GM04503 (cell line): ENCODE measurements at places on chromosomes 13 and 19.

- no peak for DNase-seq
Measured at GRCh38 chr19:18424122-18424889, 5.1 kb downstream of the SSBP4 start.

DNA sequence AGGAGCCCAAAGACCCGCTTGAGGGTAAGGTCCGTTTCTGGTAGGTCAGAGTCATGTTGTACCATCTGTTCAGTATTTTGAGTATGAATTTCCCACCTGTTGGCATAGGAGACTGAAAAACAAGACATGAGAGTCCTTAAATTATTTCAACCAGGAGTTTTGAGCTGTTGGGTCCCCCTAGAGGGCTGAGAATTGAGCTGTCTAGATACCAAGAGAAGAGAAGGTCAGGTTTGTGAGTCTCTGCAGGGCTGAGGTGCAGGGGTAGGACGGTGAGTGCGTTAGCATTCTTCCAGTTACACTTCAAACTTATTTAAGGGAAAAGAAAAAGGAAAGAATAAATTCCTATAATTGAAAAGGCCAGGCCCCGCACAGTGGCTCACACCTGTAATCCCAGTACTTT, 5.0 kb downstream of the CBLC start:
- DNase-seq: no peak

DNA sequence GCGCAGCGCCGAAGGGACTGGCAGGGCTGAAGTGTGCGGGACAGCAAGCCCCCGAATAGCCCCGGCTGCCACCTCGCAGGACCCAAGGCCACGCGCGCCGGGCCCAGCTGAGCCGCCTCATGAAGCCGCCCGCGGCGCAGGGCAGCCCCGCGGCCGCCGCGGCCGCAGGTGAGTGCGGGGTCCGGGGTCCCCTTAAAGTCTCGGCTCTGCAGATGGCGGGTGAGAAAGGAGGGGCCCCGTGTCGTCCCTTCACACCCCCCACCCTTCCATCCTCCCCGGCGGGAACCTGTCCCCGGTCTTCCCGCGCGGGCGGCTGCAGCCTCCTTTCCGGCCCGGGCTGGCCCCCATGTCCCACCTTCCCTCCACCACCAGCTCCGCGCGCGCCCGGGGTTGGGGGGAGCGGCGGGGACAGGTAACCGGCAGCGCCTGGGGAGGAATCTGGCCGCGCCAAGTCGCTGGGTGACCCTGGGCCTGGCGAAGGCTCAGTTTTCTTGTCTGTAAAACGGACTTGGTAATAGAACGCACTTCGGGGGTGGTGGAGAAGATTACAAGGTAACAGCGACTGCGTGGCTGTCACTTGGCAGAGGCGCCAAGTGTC, 338 bp downstream of the RGCC start:
- no peak for DNase-seq

DNA sequence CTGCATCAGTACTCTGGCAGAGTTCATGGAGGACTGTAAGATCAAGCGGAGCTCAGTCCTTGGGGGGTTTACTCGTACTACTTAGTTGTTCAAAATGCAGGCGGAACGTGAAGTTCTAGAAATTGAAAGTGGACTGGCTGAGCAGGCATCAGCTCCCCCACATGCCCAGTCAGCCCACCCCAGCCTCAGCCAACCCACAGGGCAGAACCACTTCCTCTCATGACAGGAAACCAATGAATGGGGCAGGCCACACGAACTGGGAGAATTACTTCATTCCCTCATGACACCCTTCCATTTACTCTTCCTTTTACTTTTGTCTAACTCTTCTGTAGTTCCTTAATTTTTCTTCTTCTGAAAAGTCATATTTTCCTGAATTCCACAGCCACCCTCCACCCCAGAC, 71.9 kb downstream of the FLT1 start:
- no peak for DNase-seq

DNA sequence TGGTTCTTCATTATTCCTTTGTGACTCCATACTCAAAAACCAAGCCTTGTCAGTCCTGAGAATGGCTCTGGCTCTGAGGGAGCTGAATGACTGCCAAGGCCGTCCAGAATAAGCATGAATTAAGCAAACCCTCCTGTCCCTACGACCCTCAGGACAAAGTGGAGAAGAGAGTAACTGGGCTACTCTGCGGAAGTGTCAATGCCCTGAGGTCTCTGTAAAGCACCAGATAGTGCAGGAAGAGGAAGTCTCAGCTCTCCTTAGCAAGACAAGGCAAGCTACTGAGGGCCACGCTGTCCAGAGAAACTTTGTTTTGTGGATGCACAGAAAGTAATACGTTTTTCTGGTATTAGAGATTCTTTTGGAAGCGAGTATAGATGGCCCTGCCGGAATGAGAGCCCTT, 94.1 kb downstream of the RNASEH2B start:
- DNase-seq: no peak

DNA sequence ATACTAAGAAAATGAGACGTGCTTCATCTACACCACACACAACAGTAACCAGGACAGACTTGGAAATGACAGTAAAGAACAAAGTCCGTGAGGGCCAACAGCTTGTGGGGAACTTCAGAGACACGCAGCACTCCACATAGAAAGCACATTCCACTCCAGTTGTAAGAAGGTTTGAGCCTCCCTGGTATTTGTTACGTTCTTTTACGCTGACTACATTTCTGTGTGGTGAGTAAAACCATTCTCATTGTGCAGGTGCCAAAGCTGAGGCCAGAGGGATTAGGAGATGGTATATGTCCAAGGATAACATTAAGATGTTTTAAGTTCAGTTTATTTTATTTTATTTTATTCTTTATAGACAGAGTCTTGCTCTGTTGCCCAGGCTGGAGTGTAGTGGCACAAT, 1189.9 kb downstream of the UQCRFS1 start:
- peak; percentile 22 for DNase-seq

DNA sequence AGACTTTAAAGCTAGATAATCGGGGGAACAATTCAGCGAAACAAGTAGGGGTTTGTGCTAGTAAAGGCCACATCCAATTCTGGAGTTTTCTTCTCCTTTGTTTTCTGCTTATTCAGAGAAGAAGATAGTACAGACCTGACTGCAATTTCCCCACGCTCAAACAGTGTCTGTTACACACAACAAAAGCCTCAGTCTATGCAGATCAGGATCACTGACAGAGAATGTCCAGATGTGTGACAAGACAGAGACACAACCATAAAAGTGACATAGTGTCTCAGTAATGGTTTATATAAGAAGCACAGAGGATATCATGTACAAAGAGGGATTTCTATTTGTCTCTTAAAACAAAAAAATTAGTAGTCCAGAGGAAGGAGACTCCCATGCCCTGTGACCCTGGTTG, 70.7 kb upstream of the GTF3A start:
- DNase-seq: no peak

- peak; percentile 77 for DNase-seq
Measured at GRCh38 chr13:106376401-106377112, 158.9 kb downstream of the EFNB2 start.

GRCh38 chr13:94209117-94209516, 270.4 kb downstream of the DCT start:
- no peak for DNase-seq

GRCh38 chr13:100815476-100816046, 141.0 kb upstream of the TMTC4 start:
- DNase-seq: no peak

DNA sequence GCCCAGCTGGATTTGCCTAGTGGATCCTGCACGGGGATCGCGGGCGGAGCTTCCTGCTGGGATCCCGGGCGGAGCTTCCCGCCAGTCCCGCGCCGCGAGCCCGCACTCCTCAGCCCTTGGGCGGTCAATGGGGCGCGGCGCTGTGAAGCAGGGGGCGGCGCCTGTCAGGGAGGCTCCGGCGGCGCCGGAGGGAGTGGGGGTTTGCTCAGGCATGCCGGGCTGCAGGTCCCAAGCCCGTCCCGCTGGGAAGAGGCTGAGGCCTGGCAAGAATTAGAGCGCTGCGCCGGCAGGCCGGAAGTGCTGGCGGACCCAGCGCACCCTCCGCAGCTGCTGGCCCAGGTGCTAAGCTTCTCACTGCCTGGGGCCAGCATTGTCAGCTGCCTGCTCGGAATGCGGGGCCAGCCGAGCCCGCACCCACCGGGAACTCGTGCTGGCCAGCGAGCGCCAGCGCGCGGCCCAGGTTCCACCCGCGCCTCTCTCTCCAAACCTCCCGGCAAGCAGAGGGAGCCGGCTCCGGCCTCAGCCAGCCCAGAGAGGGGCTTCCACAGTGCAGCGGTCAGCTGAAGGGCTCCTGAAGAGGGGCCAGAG, 119.6 kb downstream of the PRR20E start:
- DNase-seq: no peak

DNA sequence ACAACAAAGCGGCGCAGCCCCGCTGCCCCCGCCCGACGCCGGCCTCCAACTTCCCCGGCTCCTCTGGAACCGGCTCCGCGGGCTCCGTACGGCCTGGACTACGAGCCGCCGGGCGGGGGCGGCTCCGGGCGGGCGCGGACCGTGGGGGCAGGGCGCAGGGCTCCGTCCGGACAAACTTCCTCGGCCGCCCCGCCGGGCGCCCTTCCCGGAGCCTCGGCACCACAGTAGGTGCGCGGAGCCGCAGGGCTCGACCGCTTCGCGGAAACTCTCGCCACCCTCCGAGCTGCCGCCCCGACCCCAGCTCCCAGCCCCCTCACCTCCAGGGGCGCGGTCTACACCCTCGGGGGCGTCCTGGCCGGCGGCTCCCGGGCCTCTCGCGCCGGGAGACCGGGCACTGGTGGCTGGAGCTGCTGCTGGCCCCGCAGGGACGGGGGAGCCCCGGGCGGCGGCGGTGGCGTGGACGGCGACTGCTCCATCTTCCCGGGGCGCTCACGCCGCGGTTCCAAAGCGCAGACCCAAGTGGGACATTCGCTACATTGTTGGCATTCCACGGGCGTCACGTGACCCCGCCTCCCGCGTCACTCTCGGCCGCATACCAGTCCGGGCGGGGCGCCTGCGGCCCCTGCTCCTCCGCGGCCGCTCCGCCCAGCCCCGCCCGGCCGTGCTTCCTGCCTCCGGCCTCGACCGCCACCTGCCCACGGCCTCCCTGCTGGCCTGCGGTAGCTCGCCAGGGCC, at the start of gene LATS2:
LATS2 (minus strand) TSS at position 558 of the 735 bp plus-strand sequence. CDS start 15,560 bp downstream, outside the sequence.
- peak; percentile 67 for DNase-seq

DNA sequence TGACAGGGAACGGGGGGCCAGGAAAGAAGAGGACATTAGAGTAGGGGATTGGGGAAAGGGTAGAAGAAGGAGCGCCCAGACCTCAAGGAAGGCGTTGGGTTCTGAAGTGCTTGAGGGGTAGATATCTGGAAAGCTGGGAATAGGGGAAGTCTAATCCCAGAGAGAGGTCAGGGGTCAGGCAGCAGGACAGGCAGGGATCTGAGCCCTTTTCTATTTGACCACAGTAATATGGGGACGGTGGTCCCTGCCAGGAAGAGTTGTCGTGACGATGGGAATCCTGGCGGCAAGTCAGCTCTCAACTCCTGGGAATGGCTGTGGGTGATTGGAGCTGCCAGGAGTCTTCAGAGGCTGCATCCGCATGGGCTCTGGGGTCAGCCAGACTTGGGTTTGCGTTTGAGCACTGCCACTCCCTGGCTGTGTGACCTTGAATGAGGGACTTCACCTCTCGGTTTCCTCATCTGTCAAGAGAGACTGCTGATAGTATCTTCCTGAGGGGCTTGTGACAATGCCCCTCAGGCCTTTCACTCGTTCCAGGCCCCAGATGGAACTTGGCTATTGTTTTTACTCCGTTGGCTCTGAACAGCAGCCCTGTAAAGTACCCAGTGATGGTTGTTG, 1.3 kb downstream of the AP2A1 start:
- no peak for DNase-seq

DNA sequence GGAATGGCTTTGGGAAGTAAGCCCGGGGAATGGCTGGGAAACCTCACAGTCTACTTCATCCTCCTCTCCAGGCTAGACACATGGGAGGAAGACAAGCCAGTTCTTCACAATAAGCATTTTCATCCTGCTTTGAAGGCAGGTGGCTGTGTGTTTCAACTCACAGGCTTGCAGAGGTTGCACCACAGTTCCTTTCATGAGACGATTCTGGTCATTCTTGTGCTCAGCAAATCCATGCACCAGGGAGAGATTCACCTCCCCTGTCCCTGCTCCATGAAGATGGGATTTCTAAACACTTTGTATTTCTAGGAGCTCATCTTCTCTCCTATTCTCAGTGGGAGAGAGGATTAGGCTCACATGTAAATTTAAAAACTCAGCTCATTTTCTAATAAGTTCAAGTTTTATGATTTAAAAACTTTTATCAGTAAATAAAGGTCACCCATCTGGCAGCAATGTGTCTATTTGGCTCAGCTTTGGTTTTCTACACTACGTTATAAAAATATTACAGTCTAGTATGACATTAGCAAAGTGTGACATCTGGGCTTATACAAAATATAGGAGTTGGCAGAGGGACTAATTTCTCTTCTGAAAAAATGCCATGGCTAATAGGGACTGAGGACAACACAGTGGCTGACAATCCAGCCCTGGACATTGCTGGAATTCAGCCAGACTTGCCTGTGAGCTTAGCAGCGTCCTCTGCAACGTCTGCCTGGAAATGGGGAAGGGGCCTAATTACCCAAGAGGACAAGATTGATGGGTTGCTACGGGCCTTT, 283.2 kb upstream of the SLC10A2 start:
- DNase-seq: no peak

- no peak for DNase-seq
Measured at GRCh38 chr13:22648320-22648801, 532.4 kb upstream of the SGCG start.

DNA sequence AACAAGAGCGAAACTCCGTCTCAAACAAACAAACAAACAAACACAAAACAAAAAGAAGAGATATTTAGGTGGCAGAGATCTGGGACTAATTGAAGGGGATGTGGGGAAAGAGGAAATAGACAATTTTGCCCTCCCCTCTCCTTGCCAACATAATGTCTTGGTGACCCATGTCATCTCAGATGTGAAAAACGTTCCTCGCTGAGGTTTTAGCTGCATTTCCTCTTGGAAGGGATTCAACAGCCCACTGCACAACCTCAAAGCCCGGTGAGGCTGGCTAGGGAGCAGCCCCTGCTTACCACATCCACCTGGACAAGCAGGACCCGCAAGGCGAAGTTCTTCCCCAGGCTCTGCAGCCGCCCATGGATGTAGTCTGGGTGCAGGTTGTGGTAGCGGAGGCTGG, 4.9 kb downstream of the ERCC1 start:
- no peak for DNase-seq

DNA sequence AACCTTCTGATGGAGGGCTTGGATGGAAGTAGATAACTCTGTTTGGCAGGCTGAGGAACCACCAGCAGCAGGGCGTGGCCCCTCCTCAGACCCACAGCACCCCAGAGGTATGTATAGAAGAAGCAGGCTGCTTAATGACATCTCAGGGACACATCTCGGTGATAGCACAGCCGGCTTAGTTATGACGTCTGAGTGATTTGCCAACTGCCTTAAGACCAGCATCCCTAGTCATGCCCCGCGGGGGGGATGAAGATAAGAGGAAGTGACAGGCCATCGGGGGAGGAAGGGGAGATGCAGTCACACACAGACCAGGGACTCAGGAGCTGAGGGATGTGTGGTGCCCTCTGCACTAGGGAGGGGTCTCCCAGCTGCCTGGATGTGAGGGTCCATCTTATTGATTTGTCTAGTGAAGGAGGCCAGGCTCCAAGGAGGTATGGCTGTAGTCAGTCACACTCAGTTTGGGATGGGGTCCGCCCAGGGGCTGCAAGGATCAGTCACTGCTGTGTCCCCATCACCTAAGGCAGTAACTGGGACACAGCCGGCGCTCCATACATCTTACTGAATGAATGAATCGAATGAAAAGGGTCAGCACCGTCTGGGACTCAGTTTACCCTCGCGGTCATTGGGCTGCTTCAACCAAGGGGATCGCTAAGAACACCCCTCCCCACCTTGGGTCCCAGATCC, 19.2 kb upstream of the ERCC1 start:
- no peak for DNase-seq

GRCh38 chr19:12792051-12792852, 966 bp downstream of the JUNB start:
- no peak for DNase-seq

GRCh38 chr19:47511681-47512080, 3.2 kb downstream of the NAPA start:
- no peak for DNase-seq
